ENCODE measurements at places on chromosomes 1 and 21. TPM values are rescaled to one million over a fixed set of nuclear protein-coding genes. Genes with fewer than 3 reads are reported as not detected.

The PCP4 gene
- not detected for total RNA-seq

The CD244 gene
- not detected for total RNA-seq

The DEPDC1 gene
- total RNA-seq, result 82.5 TPM

The SLAMF1 gene
- total RNA-seq, result 0.12 TPM

The GBP7 gene
- total RNA-seq, result not detected

The ALX3 gene
- not detected for total RNA-seq

The GUCA2B gene
- not detected for total RNA-seq

The SYT6 gene
- total RNA-seq, result not detected

The ATP6V1G3 gene
- total RNA-seq, result not detected

The SEC16B gene
- 1.2 TPM for total RNA-seq
